GM12878 (cell line): ENCODE measurements at places on chromosomes 4 and X.

- DNase-seq = no peak
These were observed 190.8 kb downstream of the HTR2C start for GRCh38 chrX:114774691-114775090.

DNA sequence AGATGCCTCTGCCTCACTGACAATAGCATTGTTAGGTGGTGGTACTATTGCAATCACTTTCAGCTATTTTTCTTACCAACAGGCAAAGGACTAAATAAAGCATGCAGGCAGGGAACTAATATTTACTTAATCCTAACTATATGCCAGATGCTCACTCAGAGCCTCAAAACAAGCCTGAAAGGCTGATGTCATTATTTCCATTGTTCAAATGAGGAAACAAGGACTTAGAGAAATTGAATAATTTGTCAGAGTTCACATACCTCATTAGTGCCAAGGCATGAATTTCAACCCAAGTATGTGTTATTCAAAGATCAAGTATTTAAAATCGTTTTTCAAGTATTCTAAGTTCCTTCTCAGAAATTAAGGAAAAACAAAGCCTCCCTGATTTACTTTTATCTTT lies 374.9 kb upstream of the TECRL start:
- DNase-seq = no peak

- no peak for DNase-seq
These were observed 108.1 kb downstream of the ATG4A start for GRCh38 chrX:108199691-108200090.

DNA sequence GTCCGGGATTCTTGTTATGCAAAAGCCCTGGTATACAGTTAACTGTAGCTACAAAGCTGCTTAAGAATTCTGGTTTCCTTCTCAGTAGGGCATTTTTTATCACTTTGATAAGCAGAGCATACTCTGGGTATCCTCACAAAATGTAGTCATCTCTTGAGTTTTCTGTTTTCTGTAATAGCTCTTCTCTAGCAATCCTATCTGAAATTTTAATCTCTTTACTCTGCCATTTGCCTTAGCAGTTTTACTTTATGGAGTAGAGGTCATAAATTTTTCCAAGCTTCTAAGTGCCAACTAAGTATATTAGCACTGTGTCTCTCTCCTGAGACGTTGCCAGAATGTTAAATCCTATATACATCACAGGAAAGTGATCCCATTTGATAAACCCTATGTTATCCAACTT lies 28.0 kb upstream of the BANK1 start:
- DNase-seq = no peak

- no peak for DNase-seq
These were observed 188.0 kb downstream of the COL25A1 start for GRCh38 chr4:109114501-109114900.

DNA sequence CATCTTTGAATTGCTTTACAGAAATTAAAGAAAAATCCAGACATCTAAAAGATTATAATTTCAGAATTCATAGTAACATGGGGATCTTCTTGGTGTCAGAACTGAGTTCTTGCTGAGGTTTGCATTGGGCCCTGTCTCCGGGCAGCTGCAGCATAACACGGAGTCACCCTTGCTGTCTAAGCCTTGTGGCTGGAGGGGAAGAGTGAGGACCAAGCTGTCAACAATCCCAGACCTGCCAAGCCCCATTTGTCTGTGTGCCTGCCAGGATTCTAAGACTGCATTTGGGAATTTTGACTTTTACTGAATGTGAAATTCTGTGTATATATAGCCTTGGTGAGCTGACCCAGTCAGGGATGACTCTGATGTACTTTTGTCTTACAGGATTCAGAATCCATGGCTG lies 25.2 kb upstream of the NAP1L5 start:
- DNase-seq = no peak

GRCh38 chrX:9127986-9128385 lies 94.1 kb upstream of the FAM9B start:
- no peak for DNase-seq

GRCh38 chr4:48913346-48913745 lies 6.8 kb upstream of the OCIAD2 start:
- DNase-seq = no peak

- DNase-seq = no peak
These were observed 202.8 kb downstream of the SHROOM3 start for GRCh38 chr4:76637712-76638361.

GRCh38 chr4:188603646-188604045 lies 464.4 kb downstream of the TRIML1 start:
- no peak for DNase-seq

- DNase-seq = no peak
These were observed 90.5 kb upstream of the TRIM2 start for GRCh38 chr4:153113838-153114105.

DNA sequence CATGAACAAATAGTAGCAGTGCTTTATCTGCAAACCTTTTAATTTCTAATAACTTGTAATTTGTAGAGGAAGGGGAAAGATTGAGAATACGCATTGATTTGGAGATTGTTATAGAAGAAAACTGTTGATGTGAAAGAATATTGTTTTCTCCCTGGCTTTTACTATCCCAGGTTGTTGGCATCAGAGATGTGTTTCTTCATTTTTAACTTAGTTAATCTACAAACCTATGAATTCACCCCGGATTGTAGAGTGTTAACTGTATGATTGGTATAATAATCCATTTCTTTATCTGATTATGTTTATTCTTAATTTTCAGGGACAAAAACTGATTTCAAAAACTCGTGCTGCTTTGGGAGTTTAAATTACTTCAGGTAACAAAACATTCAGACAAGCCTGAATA lies 18.9 kb downstream of the AFP start:
- no peak for DNase-seq

GRCh38 chr4:107278791-107279483 lies 242.8 kb upstream of the DKK2 start:
- DNase-seq = no peak
